Colonic mucosa (tissue), 4 donors: ENCODE measurements at places on chromosomes 7 and 10. TPM values are rescaled to one million over a fixed set of nuclear protein-coding genes. Genes with fewer than 3 reads are reported as not detected.

HKDC1 gene
- 19.0 TPM for total RNA-seq

DNA sequence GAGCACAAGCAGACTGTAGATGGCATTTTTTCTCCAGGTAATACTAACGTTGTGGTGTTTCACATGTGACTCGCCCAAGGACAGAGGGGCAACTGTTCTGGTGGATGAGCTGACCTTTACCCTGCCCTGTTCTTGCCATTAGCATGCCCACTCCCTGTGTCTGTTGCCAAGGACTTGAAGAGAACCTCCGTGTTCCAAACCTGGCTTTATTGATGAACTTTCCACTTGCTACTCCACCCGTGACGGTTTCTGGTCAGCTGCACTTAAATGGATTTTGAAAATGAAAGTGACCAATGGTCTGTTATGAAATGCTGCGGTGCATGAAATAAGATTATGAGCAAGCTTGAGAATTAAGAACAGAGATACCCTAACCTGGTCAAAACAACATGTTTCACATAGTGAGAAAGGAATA, 30.4 kb downstream of the LRRC4 start:
- no peaks in the 10 kb centered on the region for H3K27me3 ChIP-seq
- no peaks in the 10 kb centered on the region for H3K36me3 ChIP-seq
- DNase-seq, result no peak
- no peaks in the 10 kb centered on the region for H3K4me1 ChIP-seq
- no peak overlapping the region for H3K4me3 ChIP-seq
- no peak overlapping the region for H3K27ac ChIP-seq

DNA sequence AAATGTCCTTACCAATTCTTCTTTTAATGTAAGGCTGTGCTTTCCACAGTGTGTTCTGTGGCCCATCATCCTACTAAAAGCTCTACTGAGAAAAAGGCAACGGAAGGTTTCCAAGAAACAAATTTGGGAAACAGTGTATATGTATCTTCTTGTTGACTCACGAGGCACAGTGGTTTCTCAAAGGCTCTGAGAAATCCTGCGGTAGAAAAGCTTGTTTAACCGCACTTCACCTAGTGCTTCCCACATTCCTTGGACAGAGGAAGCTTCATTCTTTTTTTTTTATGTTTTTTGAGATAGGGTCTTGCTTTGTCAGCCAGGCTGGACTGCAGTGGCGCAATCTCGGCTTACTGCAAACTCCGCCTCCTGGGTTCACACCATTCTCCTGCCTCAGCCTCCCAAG, 84.5 kb downstream of the TACC2 start:
- no peaks in the 10 kb centered on the region for H3K27me3 ChIP-seq
- no peaks in the 10 kb centered on the region for H3K36me3 ChIP-seq
- no peak overlapping the region for H3K27ac ChIP-seq
- no peaks in the 10 kb centered on the region for H3K4me1 ChIP-seq
- no peak for DNase-seq

DNA sequence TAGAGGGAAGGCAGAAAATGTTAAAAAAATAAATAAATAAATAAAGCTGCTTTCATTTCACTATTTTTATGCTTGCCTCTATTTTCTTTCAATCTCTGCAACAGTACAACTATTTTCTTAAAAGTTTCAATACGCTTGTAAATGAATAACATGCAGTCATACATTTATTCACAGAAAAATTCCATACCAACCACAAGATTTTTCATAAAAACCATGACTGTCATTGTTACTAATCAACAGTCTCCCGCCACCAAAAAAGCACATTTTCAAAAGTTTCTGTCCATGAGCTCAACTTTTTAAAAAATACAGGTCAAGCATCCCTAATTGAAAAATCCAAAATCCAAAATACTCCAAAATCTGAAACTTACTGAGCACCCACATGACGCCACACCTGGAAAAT, 5.3 kb downstream of the PARD3 start:
- no peaks in the 10 kb centered on the region for H3K27me3 ChIP-seq
- H3K27ac ChIP-seq, result no peak overlapping the region
- no peak for DNase-seq
- H3K36me3 ChIP-seq, result no peaks in the 10 kb centered on the region

SLC26A5 gene
- total RNA-seq, result not detected

- H3K4me3 ChIP-seq, result no peak overlapping the region
- no peaks in the 10 kb centered on the region for H3K36me3 ChIP-seq
- H3K4me1 ChIP-seq, result no peaks in the 10 kb centered on the region
- no peak overlapping the region for H3K27ac ChIP-seq
These were observed 30.9 kb upstream of the KLHL7 start for GRCh38 chr7:23074443-23075261.

GRCh38 chr7:50560865-50561351, 4.3 kb downstream of the DDC start:
- no peak for DNase-seq
- no peaks in the 10 kb centered on the region for H3K36me3 ChIP-seq
- no peaks in the 10 kb centered on the region for H3K27me3 ChIP-seq
- H3K4me1 ChIP-seq, result peaks cover 4% of the 10 kb centered on the region

- DNase-seq, result peak; percentile 30
- H3K27me3 ChIP-seq, result no peaks in the 10 kb centered on the region
- peaks cover 7% of the 10 kb centered on the region for H3K4me1 ChIP-seq
- H3K27ac ChIP-seq, result peak overlapping the region; percentile 2
- peak overlapping the region; percentile 34 for H3K4me3 ChIP-seq
These were observed 995 bp upstream of the PARD3 start for GRCh38 chr10:34816085-34816496.

ITGA8 gene
- total RNA-seq, result 3.5 TPM

DNA sequence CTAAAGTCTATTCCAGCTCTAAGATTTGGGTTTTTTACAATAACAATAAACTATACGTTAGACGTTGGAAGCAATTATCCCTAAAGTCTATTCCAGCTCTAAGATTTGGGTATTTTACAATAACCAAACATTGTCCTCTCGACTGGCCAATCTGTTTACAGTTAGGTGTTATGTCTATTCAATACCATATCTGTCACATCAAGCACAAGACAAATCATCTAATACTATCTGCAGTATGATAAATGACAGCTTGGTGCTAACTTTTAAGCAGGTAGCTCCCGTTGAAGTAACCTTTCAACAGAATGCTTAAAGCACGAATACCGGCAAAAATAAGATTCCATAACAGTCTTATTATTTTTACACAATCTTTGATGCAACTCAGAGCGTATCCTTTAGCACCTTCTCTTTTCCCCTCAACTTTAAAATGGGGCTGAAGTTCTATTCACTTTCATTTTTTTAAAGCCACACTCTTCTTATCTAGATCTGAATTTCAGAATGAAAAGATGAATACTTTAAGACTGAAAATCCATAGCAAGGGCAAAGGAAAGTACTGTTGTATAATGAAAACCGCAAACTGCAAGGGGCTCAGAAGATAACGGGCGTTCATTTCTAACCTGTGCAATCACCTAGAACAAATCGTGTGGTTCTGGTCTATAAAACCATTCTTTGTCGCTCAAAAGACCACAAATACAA, 925 bp downstream of the H2AZ2 start:
- no peak for DNase-seq
- peak overlapping the region; percentile 96 for H3K27ac ChIP-seq
- H3K4me3 ChIP-seq, result peak overlapping the region; percentile 61
- H3K4me1 ChIP-seq, result no peaks in the 10 kb centered on the region
- H3K27me3 ChIP-seq, result no peaks in the 10 kb centered on the region

DNA sequence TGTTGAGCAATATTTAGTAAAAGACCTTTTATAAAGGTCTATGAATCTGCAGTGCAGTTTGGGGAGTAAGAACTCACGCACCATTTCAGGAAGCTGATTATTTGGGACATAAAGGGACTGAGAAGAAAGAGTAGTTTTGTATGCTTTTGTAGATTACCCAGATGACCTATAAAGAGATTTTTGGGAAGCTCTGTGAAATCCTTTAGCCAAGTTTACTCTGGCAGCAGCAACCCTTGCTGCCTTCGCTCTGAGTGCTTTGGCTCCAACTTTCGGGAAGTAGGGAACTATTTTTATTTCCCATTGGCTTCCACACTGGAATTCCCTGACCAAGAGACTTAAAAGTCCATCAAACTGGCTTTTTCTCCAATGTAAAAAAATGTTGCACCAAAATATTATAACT, 1110.1 kb upstream of the PHF14 start:
- H3K27ac ChIP-seq, result no peak overlapping the region
- no peaks in the 10 kb centered on the region for H3K4me1 ChIP-seq
- DNase-seq, result no peak
- H3K27me3 ChIP-seq, result no peaks in the 10 kb centered on the region
- no peak overlapping the region for H3K4me3 ChIP-seq

DNA sequence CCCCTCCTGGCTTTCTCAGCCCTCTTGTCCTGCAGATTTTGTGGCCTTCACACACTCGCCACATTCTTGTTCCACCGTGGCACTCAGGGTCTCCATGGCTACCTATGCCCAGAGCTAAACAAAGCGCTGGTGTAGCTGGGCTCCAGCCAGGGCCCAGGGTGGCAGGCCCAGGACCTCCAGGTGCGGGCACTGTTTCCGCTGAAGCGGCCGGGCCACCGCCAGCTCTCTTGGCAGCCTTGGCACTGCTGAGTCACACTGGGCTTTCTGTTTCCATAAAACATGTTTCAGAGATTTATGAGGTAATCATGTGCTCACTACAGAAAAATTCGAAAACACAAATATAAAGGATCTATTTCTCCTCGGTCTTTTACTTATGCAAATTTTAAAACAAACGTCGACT, 51.3 kb downstream of the AOC1 start:
- H3K27me3 ChIP-seq, result no peaks in the 10 kb centered on the region
- no peak overlapping the region for H3K4me3 ChIP-seq
- H3K4me1 ChIP-seq, result peaks cover 14% of the 10 kb centered on the region
- no peaks in the 10 kb centered on the region for H3K36me3 ChIP-seq

DNA sequence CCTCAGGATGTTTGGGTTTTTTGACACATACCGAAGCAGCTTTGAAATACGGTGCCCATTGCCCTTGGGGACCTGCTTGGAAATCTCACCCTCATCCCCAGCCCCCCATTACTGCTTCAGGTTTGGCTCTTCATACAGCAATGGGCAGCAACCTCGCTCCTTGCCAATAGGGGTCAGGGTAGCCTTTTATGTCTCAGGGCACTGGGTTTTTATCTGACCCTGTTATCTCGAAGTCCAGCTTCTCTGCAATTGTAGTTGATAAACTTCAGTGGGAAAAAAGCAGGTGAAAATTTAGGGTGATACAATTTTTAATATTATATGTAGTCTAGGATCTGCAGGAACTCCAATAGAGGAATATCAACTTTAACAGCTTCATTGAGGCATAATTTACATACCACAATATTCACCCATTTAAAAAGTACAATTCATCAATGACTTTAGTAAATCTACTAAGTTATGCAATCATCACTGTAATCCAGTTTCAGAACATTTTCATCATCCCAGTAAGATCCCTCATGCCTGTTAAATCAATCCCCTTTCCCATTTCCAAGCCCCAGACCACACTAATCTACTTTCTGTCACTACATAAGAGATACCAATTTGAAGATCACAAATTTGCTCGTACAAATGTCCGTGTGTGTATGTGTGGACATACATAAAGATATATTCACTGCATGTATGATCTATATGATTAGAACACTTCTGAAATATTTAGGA, 386.2 kb downstream of the KCNMA1 start:
- no peak for DNase-seq
- no peak overlapping the region for H3K27ac ChIP-seq
- no peaks in the 10 kb centered on the region for H3K4me1 ChIP-seq
- H3K4me3 ChIP-seq, result no peak overlapping the region

- H3K4me1 ChIP-seq, result no peaks in the 10 kb centered on the region
- no peak overlapping the region for H3K4me3 ChIP-seq
- no peaks in the 10 kb centered on the region for H3K27me3 ChIP-seq
- H3K36me3 ChIP-seq, result no peaks in the 10 kb centered on the region
These were observed 12.3 kb downstream of the OGDHL start for GRCh38 chr10:49749556-49750491.

MKX gene
- total RNA-seq, result 2.3 TPM

RNF133 gene
- 0.32 TPM for total RNA-seq

GRCh38 chr7:6106140-6106904, 75.1 kb downstream of the ANKRD61 start:
- H3K4me3 ChIP-seq, result peak overlapping the region; percentile 72
- H3K27me3 ChIP-seq, result no peaks in the 10 kb centered on the region
- peak; percentile 43 for DNase-seq

PRF1 gene
- total RNA-seq, result 0.96 TPM

LRRC17 gene
- 1.1 TPM for total RNA-seq

DNA sequence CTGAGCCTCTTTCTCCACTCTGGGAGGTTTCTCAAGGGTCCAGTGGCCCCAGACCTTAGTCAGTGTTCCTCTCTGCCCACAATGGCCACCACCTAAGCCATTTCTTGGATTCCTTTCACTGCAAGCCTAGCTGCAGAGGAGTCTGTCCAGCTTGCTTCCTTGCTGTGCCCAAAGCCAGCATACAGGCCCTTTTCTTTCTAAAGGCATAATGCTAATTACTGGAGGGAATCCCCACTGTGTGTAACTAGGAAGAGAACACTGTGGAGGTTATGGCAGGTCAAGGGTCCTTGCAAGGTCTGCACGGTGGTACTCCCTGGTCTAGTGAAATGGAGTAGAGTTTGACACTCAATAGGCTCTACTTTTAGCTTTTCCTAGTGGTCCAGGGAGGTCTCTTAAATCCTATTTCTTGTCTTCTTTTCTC, 70.4 kb upstream of the CC2D2B start:
- no peak for DNase-seq
- H3K36me3 ChIP-seq, result no peaks in the 10 kb centered on the region
- H3K4me1 ChIP-seq, result no peaks in the 10 kb centered on the region
- no peak overlapping the region for H3K4me3 ChIP-seq

DNA sequence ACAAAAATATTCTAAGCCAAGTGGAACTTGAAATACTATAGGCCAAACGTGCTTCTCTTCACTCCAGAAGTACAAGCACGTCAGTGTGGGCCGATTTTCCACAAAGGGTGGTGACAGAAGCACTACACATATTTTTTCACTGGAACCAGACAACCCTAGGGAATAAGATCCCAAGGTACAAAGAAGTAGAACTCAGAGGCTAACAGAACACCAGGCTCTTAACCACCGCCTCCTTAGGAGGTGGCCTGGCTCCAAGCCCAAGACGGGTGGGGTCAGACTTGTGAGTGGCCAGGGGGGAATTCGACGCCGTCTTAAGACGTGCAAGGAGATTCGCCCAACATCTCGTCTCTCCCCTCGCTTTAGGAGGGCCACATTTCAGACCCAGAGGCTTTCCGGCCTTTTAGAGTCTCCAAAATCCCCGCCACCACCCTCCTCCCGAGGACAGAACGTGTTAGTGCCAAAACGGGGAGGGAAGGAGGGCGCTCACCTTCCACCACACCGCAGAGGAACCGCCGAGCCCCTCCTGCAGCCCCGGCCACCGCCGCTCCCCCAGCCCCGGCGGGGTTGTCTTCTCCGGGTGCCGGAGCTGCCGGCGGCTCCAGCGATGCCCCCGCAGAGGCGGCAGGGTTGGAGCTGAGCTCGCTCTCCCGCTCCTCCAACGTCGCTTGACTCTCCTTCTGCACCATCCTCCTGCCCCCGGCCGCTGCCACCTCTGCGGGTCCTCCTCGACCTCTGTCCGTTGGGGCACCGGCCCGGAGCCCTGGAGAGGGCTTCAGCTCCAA, 716 bp downstream of the OGA start:
- peak; percentile 95 for DNase-seq
- no peaks in the 10 kb centered on the region for H3K36me3 ChIP-seq
- peak overlapping the region; percentile 98 for H3K4me3 ChIP-seq
- peaks cover 7% of the 10 kb centered on the region for H3K4me1 ChIP-seq
- no peaks in the 10 kb centered on the region for H3K27me3 ChIP-seq
